ENCODE measurements at places on chromosomes 6 and 20. TPM values are rescaled to one million over a fixed set of nuclear protein-coding genes. Genes with fewer than 3 reads are reported as not detected.

GRCh38 chr6:149316108-149316727, 1.3 kb upstream of the TAB2 start:
- no peak for DNase-seq

DNA sequence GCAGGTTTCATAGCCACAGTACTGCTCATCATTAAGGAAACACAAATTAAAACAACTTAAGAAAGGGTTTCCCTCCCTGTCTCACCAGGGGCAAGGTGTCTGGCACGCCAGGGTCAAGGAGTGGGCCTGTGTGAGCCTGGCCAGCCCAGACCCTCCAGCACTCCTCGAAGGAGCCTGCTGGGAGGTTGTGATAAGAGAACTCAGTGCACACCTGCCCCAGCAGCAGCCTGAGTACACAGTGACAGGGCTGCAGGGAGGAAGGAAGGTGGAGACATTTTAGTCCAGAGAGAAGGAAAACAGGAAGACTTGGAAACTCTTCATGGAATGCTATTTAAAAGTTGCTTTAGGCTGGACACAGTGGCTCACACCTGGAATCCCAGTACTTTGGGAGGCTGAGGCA, 14.1 kb downstream of the NINL start:
- DNase-seq = no peak

GRCh38 chr20:59028812-59029211, 3.3 kb downstream of the ATP5F1E start:
- DNase-seq = no peak

GRCh38 chr20:22700367-22700766, 116.0 kb upstream of the FOXA2 start:
- no peak for DNase-seq

- DNase-seq = no peak
Measured at GRCh38 chr6:106117579-106117978, 31.4 kb downstream of the PRDM1 start.

GRCh38 chr6:103799971-103800670, 1059.6 kb downstream of the HACE1 start:
- no peak for DNase-seq

GRCh38 chr6:117668736-117669135, 6.5 kb upstream of the NUS1 start:
- DNase-seq = no peak

DNA sequence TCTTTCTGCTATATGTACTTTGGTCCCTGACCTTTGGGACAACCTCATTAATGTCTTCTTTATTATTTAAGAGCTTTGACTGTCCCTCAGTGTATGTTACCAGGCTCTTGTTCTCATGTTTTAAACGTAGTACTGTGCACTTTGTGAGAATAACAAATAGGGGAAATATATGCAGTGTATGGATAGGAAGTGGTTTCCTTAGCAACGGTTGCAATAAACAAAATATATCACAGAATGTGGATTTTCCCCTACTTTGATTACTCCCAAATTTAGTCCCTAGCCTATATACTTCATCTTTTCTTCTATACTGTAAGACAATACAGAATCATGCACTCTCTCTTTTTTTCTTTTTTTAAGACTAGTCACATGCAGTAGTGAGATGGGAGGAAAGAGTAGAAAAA, 123.8 kb upstream of the AKIRIN2 start:
- DNase-seq = no peak

DNA sequence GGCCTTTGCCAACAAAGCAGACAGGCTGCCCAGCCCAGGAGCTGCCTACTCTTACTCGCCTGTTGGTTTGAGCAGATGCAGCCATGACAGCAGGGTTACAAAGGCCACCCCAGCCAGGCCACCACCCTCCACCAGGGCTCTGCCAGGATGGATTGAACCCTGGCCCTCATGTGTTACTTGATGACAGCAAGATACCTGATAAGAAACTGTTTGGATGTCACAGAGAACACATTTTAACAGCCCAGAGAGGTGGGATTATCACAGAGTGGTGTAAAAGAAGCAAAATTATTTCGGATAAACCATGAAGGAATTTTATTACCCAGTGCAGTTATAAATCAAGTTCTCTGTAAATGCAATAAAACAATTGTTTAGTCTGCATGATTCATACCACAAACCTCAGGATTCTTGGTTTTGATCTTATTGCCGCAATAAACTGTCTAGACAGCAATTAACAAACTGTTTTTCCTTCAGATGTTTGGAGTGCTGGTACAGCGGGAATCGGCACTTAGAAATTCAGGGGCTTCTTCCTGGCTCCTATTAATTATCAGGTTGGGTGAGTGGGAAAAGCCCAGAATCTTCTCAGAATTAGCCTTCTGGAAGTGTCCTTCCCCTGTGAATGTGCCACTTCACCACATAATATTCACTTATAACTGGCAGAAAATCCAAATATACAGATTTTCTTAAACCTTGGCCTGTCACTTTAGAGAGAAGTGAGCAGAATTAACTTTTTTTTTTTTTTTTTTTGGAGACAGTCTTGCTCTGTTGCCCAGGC, 58.0 kb upstream of the SALL4 start:
- no peak for DNase-seq

DNA sequence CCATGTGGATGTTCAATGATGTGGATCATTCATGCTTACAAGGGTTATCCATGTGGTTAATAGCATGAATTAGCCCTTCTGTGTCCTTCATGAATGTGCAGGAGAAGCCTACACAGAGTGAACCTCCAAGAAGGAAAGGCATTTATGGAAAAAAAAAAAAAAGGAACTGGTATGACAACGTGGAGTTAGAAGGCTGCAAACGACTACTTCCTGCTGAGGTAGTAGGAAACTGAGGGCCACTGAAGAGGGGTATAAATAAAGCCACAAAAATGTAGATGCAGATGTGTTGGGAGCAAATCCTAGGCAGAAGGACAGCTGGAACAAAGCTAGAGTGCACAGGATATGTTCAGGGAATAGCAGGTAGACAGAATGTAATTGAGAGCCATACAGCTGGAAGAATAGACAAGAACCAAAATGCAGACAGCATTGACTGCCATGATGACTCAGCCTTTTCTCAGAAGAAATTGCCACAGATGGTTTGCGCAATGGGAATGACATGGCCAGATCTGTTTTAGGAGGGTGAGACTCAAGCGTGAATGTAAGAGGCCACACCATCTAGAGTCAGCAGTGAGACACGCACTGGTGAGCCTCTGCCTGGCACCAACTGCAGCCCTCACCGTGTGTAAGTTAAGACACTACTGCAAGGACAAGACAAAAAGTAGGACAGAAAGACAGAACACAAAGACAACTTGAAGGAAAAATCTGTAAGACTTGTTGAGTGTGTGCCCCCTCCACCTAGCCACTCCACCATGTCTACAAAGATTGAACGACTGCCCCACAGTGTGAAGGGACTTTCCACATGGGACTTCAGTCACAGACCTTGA, 79.8 kb downstream of the KIF13A start:
- DNase-seq = no peak

DNA sequence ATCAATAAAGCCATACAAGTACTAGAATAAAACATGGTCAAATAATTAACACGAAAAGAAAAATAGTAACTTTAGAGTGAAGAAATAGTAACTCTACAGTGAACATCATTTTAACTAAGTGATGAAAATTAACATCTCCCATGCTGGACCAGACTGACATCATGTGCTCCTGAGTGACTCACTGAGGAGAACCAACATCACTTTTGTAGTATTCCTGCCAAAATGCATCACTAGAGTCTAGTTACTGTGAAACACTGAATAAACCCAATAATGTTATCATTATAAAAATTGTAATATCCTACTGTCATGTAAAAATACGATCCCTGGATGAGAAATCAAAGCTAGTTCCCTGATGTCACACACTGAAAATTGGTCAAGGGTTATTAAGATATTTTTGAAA, 361.3 kb downstream of the CD109 start:
- DNase-seq = no peak

GRCh38 chr20:48776306-48776705, 51.5 kb downstream of the PREX1 start:
- no peak for DNase-seq

GRCh38 chr6:70412252-70413113, 825 bp upstream of the FAM135A start:
- DNase-seq = no peak

GRCh38 chr6:114216789-114217467, 125.9 kb downstream of the HS3ST5 start:
- DNase-seq = no peak

Gene FAM217A
- total RNA-seq = not detected

Gene MYH7B
- 0.55 TPM for total RNA-seq

Gene OVOL2
- total RNA-seq = not detected

Gene LINC00237
- not detected for total RNA-seq

Gene COL9A3
- total RNA-seq = 4.6 TPM

Gene LTB
- total RNA-seq = not detected

Gene PKIB
- total RNA-seq = 86.4 TPM

All from neural crest cell (in vitro differentiated cells).